Lung microvascular endothelial cell (primary cell): ENCODE measurements at places on chromosomes 11 and 22. TPM values are rescaled to one million over a fixed set of nuclear protein-coding genes. Genes with fewer than 3 reads are reported as not detected.

- DNase-seq = peak; percentile 27
Observed at GRCh38 chr11:123195188-123196059, at the start of gene CLMP. CLMP (minus strand) TSS chr11:123195248; CDS start chr11:123194940, 308 bp downstream.

The ZMAT5 gene
- 12.4 and 14.1 TPM in 2 replicates for total RNA-seq

GRCh38 chr11:8792710-8793109, 110.1 kb downstream of the RPL27A start:
- no peak for DNase-seq

DNA sequence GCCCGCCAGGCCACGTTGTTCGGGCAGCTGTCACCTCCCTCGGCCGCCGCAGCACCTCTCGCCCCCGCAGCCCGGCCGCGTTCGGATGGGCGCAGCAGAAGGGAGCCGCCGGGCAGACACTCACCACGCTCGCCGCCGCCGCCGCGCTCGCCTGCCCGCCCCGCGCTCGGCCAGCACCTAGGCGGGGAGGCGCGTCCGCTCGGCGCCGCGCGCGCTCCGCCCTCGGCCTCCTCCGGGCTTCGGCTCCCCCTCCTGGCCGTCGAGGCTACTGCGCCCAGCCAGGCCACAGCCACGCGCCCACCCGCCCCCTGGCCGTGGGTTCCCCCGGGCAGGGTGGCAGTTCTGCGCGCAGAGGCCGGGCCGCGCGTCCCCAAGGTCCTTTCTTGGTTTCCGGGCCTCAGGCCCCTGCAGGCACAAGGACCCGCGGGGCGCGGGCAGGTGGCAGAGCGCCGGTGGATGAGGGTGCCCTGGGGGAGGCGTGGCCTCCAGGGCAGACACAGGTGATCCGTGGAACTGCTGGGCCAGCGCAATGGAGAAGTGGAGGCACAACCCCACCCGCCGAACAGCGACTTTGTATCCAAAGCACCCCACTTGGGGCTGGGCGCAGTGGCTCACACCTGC, at the start of gene SLC25A22:
Gene SLC25A22, minus strand, starts transcription at position 189 of the 621 bp plus-strand sequence. CDS start 3,275 bp downstream, outside the sequence.
- peak; percentile 87 for DNase-seq

GRCh38 chr11:35145271-35145670, 6.3 kb downstream of the CD44 start:
- peak; percentile 43 for DNase-seq

GRCh38 chr11:78493413-78493975, 75.9 kb upstream of the GAB2 start:
- no peak for DNase-seq

DNA sequence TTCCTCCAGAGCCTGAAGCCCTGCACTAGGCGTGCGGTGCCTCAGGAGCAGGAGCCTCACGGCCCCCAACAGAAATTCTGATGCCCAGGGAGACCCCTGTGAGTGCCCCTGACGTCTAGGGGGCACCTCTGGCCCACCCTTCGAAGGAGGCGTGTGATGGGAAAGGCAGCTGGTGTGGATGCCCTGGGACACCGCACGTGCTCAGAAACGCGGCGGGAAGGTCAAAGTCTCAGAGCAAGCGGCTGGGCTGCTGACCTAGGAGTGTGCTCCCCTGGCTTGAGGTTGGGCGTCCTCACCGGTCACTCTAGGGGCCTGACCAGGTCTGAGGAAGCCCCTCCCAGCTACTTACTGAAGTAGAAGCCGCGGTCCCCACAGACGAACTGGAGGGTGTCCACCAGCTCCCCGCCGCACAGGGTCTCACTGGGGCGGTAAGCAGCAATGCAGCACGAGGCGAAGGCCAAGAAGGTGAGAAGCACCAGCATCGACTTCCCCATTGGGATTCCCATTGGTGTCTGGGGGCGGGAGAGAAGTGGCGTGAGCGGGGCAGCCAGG, 4.1 kb downstream of the IGF2 start:
- DNase-seq = no peak

GRCh38 chr22:29072979-29073617, at the start of gene KREMEN1:
KREMEN1 (plus strand) TSS chr22:29073035; CDS start chr22:29073131, 96 bp downstream.
- no peak for DNase-seq
